ENCODE measurements at places on chromosomes 4 and X. TPM values are rescaled to one million over a fixed set of nuclear protein-coding genes. Genes with fewer than 3 reads are reported as not detected.

The CCDC110 gene
- 0.13 TPM for total RNA-seq

The SAGE1 gene
- not detected for total RNA-seq

The APEX2 gene
- 17.7 TPM for total RNA-seq

The SGCB gene
- 18.1 TPM for total RNA-seq

The KLHL13 gene
- total RNA-seq, result 1.4 TPM

The HMGN5 gene
- total RNA-seq, result not detected

The PI4K2B gene
- total RNA-seq, result 25.6 TPM

The RASL11B gene
- not detected for total RNA-seq
